DMS53 (cell line): ENCODE measurements at places on chromosomes 3 and 15.
A peak's percentile ranks its signal among the peaks of the same experiment; 100 is the strongest.

DNA sequence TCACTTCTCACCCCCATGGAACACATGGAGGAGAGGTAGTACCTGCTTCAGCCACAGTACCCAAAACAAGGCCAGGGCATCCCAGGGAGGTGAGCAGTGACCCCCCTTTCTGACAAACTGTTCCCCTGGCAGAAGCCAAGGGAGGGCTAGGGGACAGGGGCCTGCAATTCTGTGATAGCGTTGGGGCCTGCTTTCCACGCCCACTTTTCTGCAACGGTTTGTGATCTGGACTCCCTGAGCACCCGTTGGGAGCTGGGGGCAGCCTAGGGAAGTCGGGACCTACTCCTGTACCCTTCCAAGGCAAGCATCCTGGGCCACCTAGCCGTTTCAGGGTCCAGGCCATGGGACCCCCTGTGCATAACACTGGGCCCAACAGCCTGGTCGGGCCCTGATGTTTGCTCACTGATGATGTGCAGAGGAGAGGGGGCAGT, 996 bp upstream of the DNAJA4 start:
- DNase-seq = peak; percentile 23

DNA sequence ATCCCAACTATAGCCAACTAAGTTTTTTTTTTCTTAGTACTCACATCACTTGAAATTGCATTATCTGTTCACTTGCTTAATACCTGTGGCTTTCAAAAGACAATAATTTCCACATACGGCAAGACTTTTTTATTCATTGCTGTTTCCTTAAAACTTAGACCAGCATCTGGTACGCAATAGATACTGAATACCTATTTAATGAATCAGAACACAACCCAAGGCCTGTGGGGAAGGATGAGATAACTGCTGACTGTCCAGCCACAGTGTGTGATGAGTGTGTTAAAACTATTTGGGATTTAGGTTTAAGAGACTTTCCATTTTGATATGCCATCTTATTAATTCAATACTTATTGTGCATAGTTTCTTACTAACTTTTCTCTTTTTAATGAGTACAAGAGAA, 988.7 kb downstream of the NTRK3 start:
- no peak for DNase-seq

GRCh38 chr15:88341006-88341405, 84.5 kb upstream of the NTRK3 start:
- no peak for DNase-seq

GRCh38 chr3:9884555-9885165, 4.6 kb upstream of the CIDEC start:
- peak; percentile 7 for DNase-seq

- DNase-seq = no peak
Measured at GRCh38 chr3:23474580-23475357, 271.6 kb downstream of the UBE2E2 start.

- DNase-seq = no peak
Measured at GRCh38 chr3:160886421-160886820, 130.4 kb downstream of the PPM1L start.

- DNase-seq = no peak
Measured at GRCh38 chr15:68200016-68200861, 4.9 kb downstream of the CALML4 start.

- DNase-seq = peak; percentile 67
Measured at GRCh38 chr3:156781310-156782230, 44.6 kb upstream of the LEKR1 start.

DNA sequence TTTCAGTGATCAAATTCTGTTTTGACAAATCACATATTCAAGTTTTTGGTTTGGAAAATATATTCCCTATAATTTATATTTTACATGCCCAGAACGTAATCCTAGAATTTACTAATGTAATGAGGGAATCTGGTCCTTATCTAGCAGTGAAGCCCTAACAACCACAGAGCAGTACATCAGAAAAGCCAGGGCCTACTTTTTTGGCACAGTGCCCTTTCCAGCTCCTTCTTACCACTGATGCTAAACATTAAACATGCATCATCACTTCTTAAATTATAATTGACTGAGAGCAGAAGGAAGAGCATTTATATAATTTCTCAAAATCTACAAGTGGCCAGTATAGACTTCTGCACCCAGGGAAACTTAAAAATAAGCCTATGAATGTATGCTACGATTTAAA, 66.7 kb downstream of the FBXL22 start:
- DNase-seq = no peak

- DNase-seq = peak; percentile 0
Measured at GRCh38 chr3:31606453-31606852, 73.7 kb downstream of the STT3B start.

DNA sequence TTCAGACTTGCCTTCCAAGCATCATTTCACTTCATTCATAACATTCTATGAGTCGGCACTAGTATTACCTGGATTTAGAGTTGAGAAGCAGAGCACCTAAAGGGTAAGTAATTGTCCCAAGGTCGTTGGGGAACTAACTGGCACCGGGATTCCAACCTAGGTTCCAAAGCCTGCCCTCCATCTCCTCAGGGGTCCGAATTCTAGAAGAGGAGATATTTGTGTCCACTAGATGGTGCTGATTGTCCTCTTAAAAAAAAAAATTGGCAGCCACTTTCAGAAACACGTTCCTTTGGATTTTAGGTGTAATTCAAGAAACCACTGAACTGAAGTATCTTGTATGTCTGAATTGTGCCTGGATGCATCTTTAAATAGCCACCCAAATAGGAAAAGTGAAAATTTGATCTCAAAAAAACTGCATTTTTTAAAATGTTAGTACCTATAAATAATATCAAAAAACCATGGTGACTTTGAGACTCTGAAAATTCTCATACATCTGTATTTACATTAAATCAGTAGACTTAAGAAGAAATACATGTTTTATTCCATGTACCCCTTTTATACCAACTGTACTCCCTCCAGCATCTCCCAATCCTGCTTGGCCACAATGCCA, 3.9 kb upstream of the FSIP1 start:
- peak; percentile 69 for DNase-seq

GRCh38 chr3:183801601-183802000, 23.8 kb downstream of the MAP6D1 start:
- DNase-seq = no peak

DNA sequence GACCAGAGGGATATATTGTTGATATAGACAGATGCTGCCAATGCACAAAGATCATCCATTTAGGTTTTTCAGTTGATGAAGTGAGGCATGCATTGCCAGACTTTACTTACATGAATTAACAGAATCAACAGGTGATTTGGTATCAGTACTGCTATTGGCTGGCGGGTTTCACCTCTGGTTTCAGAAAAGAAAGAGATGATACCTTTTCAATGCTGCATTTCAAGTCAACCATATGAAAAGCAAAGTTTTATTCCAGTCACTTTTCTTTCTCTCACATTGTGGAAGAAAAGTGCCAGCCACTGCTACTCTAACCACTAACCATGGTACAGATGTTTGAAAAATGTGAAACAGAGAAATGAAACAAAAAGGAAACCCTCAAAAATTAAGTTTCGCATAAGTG, 289.1 kb downstream of the TIGIT start:
- DNase-seq = no peak

DNA sequence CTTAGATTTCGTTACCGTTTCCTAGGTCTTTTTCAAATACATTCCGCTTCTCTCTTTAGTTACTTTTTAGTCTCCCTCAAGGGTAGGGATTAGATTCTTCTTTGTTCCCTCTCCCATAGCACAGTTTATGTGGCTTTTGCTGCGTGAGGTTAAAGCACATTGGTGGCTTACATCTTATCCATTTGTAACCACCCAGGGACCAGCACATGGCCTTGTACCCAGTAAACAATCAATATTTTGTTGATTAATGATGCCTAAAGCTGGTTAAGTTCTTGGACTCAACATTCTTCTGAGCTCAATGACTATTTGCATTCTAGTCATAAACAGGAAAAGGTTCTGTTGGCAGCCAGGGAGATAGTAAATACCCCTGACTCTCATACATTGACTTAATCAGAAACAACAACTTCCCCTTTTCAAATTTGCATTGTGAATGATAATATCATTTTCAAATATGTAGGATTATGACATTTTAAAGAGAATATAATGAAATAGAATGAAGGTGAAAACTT, 60.2 kb downstream of the CACNA1D start:
- DNase-seq = no peak

- DNase-seq = peak; percentile 72
Measured at GRCh38 chr15:32838820-32839219, 121.0 kb downstream of the GREM1 start.

DNA sequence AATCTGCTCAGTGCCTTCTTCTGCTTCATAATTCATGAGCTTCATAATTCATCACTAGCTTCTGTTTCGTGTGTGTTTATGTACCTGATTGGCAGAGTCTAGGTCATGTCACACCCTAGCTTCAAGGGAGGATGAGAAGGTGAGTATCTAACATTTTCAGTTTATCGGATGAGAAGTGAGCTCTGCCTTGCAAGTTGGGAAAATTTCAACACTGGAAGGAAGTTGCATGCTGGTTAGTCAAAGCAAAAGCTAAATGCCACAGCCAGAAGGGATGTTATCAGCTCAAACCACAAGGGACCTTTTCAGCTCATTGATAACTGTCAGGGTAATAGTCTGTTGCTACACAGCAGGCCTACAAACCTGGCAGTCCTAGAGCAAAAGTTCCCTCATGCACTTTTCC, 7.3 kb upstream of the TNFSF10 start:
- no peak for DNase-seq

- no peak for DNase-seq
Measured at GRCh38 chr15:93319121-93319814, 230.3 kb upstream of the RGMA start.
